ENCODE measurements at places on chromosomes 1 and 21.

DNA sequence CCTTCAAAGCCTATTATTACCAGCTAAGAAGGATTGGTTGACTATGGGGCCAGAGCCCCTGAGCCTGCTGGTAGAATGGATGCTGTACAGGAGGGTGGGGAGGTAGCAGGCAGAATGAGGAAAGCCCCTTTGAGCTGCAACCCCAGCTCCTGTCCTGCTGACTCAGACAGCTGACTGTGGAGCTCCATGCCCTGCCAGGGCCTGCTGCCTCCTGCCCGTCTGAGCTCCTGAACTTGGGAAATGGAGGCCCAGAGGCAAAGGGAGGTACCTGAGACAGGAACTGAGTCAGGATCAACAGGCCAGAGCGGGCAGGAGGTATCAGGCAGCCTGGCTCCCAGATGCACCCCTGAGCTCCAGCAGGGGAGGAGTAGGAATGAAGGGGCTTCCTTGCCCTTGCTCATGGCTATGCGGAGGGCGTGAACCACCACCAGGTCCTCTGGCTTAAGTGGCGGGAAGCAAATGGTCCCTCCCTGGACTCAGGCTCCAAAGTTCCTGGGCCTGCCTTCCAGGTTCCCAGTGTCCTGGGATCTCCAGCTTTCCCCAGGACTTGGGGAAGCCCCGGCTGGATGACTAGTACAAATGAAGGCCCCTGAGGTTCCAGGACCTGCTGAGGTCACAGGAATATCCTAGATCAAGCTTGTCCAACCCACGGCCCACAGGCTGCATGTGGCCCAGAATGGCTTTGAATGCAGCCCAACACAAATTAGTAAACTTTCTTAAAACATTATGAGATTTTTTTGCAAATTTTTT is 3.9 kb upstream of the SFN start:
- DNase-seq, result no peak

DNA sequence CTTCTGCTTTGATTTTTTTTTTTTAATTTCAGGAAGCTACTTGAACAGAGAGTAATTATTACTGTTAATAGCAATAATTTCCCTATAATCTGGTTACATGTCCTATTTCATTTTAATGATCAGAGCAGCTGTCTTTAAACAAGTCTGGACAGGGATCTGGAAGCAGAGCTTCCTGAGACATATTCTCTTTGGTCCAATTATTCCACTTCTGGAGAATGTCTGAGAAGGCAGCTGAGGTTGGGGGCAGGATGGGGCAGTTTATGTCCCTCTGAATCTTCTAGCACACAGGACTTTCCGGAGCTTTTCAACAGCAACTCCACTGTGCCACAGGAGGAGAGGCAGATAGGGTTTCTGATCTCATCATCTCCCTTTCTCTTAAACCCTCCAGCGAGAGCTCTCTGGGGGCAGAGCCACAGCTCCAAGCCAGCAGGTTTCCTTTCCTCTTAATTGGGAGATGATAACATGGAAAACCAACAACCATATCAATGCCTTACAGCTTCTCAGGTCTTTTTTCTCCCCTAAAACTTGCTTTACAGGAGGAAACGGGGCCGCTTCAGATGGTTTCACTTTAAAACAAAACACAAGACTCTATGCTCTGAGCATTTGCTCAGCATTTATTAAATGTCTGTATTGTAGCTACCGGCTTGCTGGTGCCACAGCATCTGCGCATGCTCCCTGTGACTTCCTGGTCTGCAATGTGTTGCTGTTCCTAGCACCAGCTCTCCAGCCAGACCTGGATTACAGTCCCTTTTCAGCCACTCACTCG is 425.7 kb upstream of the USP24 start:
- DNase-seq, result no peak

- DNase-seq, result no peak
Observed at GRCh38 chr1:114216431-114217173, 62.9 kb upstream of the SYT6 start.

- no peak for DNase-seq
Observed at GRCh38 chr1:104765085-104765484, 1015.4 kb downstream of the AMY1C start.

- no peak for DNase-seq
Observed at GRCh38 chr1:4796161-4797015, 142.0 kb downstream of the AJAP1 start.

DNA sequence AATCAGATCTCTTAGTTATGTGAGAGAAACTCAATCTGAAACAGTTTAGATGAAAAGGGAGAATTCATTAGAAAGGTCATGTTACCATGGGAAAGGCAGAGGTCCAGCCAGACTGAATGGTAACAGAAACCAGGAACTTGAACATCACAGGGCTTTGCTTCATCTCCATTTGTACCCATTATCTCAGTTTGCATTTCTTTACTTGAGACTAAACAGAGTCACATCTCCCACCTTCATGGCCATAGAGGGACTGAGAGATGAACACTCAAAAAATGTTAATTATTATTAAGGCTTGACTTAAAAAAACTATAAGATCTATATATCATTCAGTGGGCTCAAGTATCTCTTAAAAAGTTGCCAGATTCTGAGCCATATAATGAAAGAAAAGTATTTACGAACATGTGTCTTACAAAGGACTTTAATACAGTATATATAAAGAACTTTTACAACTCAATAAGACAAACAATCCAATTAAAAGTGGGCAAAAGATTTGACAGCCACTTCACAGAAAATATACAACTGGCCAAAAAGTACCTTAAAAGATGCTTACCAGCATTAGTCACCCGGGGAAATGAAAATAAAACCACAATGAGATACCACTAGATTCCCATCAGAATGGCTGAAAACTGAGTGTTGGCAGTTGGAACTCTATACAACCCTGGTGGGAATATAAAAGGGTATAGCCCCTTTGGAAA is 13.2 kb downstream of the KYAT3 start:
- peak; percentile 18 for DNase-seq

GRCh38 chr1:240004086-240004749 is 87.5 kb upstream of the FMN2 start:
- DNase-seq, result no peak

- no peak for DNase-seq
Observed at GRCh38 chr1:34441259-34442069, 264.8 kb downstream of the C1orf94 start.

DNA sequence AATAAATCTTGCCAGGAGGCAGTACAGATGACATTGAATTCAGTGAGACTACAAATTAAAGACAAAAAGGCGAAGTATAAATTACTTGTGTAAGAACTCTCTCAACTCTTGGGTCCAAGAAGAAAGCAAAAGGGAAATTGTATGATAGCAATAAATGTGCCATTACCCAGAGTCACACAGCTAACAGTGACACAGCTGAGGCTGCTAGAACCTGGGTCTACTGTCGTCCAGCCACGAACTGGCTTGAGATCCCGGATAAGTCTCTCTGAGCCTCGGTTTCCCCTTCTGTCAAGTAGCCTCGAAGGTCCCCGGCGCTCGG is 362 bp upstream of the ROR1 start:
- no peak for DNase-seq

GRCh38 chr1:92879316-92879968 is 47.6 kb downstream of the RPL5 start:
- no peak for DNase-seq

DNA sequence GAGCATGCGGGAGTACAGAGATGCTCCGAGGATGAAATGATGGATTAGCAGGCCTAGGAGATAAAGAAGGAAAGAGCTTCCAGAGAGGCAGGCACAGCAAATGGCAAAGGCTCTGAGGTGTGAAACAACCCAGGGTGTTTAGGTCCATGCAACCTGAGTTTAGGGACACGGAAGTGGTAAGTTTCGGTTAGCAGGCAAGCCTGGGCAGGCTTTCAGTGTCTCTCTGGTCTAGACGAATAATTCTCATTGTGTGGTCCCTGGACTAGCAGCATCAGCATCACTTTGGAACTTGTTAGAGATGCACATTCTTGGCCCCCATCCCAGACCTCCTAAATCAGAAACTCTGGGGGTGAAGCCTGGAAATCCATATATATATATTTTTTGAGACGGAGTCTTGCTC is 18.6 kb downstream of the NKAIN1 start:
- no peak for DNase-seq

GRCh38 chr1:228851193-228851592 is 115.9 kb downstream of the RHOU start:
- no peak for DNase-seq

GRCh38 chr1:52904208-52904926 is 17.2 kb downstream of the ECHDC2 start:
- no peak for DNase-seq

DNA sequence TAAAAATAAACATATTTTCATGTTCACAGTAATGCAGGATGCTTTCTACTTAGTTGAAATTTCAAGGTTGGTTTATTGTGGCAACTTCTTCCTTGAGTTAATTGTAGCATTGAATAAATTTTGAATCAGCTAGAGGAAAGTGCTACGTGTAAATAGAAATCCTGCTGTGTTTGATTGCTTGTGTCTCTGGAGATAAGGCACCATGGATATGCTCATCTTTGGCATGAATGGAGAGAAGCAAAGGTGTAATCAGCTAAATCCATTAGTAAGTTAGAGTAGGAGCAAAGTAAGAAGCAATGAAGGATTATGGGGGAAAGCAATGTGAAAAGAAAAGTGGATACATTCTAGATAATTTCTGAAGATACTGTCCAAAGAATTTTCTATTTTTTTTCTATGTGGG is 331.1 kb downstream of the PTPRC start:
- DNase-seq, result no peak

DNA sequence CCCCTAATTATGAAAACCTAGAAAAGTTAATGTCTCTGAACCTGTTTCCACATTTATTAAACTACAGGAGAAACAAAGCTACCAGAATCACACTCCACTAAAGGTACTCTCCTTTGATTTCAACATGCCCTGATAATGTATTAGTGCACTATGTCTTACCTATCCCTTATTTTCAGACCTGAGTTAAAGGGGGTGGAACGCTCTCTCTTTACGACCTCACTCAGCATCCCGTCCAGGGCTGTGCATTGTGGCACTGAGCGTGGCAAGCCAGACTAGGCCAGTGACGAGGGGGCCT is 678 bp downstream of the LSM10 start:
- no peak for DNase-seq

GRCh38 chr1:67676946-67677345 is 8.1 kb upstream of the GADD45A start:
- DNase-seq, result no peak

- no peak for DNase-seq
Observed at GRCh38 chr1:4115191-4115900, 215.3 kb upstream of the C1orf174 start.

DNA sequence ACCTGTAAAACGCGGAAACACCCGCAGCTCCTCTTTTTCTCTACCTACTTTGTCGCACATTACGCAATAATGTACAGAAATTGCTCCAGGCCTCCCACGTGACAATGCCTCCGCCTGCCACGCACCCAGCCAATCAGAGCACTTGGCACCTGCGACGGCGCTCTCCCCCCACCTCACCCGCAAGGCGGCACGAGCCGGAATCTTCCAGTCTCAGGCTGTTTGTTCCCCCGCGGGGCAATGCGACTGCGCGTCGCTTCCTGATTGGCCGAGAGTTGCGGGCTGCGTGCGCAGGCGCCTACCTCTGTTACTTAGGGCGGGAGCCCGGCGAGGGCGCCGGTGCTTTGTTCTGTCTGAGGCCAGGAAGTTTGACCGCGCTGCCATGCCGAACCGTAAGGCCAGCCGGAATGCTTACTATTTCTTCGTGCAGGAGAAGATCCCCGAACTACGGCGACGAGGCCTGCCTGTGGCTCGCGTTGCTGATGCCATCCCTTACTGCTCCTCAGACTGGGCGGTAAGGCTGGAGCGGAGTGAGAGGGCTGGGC is at the start of gene MAEL:
TSS of gene MAEL (plus strand) at position 307 of the 542 bp plus-strand sequence. CDS start at position 380, 73 bp downstream.
- DNase-seq, result no peak

- DNase-seq, result peak; percentile 38
Observed at GRCh38 chr1:15760520-15761211, 2.1 kb downstream of the FBLIM1 start.

GRCh38 chr1:48105165-48105564 is 108.0 kb upstream of the TRABD2B start:
- peak; percentile 57 for DNase-seq

Data from kidney glomerular epithelial cell (primary cell).